ENCODE measurements at places on chromosomes 1 and 21.

- DNase-seq: no peak
These were observed at the start of gene KMO for GRCh38 chr1:241532162-241532531. Gene KMO, plus strand, starts transcription at chr1:241532378. Its CDS starts 67 bp downstream, at chr1:241532445.

- DNase-seq: no peak
These were observed 46.2 kb downstream of the ZNF648 start for GRCh38 chr1:182015360-182015759.

- no peak for DNase-seq
These were observed 7.4 kb downstream of the MEF2D start for GRCh38 chr1:156493154-156493631.

DNA sequence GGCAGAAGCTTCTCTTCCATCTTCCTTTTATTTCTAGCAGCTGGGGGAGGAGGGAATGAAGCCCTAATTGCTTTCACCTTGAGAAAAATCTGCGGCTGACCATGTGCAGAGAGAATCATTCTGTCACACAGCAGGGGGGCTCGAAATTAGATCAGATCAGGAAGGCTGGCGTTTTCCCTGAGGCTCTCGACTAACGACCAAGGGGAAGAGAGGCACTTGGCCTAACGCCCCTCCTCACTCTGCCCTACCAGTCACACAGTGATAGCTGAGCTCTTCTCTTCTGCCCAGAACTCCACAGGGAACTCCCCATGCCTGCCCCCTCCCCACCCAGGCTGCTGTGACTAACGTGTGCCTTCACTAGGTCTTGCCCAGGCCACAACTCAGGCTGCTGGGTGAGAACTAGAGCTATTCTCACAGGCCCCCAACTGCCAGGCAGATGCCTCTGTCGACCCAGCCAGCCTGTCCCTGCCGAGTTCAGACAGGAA lies 26.5 kb upstream of the KHDRBS1 start:
- no peak for DNase-seq

DNA sequence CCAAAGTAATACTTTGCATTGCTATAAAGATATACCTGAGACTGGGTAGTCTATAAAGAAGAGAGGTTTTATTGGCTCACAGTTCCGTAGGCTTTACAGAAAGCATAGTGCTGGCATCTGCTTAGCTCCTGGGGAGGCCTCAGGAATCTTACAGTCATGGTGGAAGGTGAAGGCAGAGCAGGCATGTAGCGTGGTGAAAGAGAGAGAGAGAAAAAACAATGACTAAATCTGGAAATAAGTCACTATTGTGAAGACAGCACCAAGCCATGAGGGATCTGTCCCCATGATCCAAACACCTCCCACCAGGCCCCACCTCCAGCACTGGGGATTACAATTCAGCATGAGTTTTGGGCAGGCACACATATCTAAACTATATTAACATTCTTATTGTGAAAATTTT lies 30.4 kb downstream of the SLC30A7 start:
- no peak for DNase-seq

DNA sequence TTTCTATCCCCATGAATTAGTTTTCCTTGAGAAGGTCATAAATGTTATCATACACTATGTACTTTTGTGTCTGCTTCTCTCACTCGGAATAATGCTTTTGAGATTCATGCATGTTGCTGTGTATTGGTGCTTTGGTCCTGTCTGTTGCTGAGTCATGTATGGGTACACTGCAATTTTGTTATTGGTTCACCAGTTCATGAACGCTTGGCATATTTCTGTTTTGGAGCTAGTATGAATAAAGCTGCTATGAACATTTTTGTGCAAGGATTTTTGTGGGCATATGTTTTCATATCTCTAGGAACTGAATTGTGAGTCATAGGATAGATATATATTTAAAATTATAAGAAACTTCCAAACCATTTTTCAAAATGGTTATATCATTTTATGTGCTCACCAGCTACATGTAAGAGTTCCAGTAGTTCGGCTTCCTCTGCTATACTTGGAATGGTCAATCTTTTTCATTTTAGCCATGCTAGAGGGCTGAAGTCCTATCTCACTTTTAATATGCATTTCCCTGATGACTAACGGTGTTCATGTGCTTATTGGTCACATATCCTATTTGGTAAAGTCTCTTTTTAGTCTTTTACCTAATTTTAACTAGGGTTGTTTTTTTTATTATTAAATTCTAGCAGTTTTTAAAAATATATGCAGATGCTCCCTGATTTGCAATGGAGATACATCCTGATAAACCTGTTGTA lies 38.2 kb downstream of the ETS2 start:
- DNase-seq: no peak

GRCh38 chr1:184241446-184241845 lies 145.4 kb upstream of the C1orf21 start:
- DNase-seq: no peak

DNA sequence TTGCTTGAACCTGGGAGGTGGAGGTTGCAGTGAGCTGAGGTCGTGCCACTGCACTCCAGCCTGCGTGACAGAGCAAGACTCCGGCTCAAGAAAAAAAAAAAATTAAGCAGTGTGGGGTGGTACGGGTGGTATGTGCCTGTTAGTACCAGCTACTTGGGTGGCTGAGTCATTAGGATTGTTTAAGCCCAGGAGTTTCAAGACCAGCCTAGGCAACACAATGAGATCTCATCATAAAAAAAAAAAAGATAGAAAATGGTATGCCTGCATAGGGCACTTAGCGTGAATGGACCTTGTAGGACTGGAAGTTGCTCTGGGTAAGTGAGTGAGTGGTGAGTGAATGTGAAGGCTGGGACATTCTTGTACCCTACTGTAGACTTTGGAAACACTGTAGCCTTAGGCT lies 37.0 kb downstream of the TBCE start:
- DNase-seq: no peak

All from activated CD8-positive, alpha-beta memory T cell treated with anti-CD3 and anti-CD28 coated beads, Interleukin-2, amount 10 ng/mL, durations not matched to agents 7 days and 5 days (primary cell).